Activated naive CD4-positive, alpha-beta T cell treated with anti-CD3 and anti-CD28 coated beads, Interleukin-2, amount 50 U/mL, for 72 hours (primary cell): ENCODE measurements at places on chromosomes 1 and 21.

GRCh38 chr1:24990779-24991641 lies 60.9 kb upstream of the RUNX3 start:
- DNase-seq, result no peak

- DNase-seq, result no peak
Observed at GRCh38 chr1:85460555-85461088, 4.3 kb downstream of the DDAH1 start.

DNA sequence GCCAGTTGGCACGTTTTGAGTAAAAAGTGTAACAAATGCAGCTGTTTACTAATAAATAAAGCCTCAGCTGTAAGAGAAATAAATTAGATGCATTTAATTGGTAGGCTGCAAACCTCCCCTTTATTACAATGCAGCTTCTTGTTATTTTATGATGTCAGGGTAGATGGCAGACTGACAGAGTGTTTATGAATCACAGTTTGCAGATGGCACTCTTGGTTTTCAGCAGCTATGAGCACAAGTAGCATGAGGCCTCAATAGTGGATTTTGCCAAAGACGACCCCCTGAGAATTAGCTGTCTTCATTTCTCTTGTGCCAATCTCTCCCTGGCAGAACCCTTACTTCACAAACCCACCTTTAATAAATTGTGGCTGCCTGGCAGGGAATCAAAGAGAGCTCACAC lies 161.2 kb upstream of the C1orf87 start:
- DNase-seq, result no peak

GRCh38 chr1:116544588-116545358 lies 26.1 kb downstream of the CD58 start:
- no peak for DNase-seq

GRCh38 chr1:162233066-162233465 lies 143.6 kb downstream of the SPATA46 start:
- DNase-seq, result no peak

DNA sequence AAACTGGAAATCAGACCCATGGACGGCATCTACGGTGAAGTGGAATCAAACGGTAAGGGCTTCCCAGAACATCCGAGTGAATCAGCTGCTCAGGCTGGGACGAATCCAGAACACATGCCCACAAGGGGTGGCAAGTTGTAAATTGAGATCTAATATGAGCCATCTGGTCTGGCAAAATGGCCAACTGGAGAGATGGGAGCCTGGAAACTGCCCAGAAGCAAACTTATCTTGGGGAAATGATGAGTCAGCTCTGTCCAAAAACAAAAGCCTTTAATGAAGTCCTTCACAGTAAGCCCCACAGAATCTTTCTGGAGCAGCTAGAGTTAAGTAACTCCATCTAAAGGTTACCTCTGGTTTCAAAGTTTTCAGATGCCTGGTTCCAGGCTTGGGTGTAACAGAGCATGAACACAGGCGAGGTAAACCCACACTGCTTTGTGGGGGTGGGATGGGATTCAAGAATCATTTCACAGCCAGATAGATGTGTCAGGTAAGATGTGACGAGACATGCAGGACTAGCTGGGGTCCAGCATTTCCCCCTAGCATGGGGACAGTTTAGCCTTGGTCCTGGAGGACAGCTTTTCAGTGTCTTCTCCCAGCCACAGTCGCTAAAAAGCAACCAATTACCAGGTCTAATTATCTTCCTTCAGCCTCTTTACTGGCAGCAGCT lies 10.5 kb upstream of the SRP9 start:
- DNase-seq, result no peak

DNA sequence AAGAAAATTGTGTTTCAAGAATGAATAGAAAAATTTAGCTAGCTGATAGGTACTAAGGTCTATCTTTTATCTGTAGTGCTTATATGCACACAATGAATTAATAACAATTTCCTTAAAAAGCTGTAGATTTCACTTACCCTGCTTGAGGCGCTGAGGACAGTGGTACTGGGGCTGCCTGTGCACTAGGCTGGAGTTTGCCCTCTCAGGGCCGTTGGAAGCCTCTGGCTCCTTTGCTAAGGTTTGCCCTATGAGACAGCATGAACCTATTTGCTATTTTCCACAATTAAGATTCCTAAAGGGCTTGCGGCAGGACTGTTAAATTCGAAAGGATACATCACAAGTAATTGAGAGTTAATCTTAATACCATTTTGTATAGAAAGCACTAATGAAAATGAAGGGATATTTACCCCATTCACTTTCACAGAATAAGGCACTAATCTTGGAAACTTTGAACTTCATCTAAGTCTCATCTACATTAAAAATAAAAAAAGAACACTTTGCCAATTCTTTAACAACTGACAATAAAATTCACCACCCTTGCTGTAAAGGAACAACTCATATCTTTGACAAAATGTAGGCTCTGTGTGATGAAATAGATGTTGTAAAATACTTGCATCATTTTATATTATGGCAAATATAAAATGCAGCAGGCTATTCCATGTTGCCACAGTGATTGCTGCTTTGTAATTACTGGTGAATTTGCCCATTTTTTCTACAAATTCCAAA lies 293.0 kb downstream of the NTNG1 start:
- no peak for DNase-seq

DNA sequence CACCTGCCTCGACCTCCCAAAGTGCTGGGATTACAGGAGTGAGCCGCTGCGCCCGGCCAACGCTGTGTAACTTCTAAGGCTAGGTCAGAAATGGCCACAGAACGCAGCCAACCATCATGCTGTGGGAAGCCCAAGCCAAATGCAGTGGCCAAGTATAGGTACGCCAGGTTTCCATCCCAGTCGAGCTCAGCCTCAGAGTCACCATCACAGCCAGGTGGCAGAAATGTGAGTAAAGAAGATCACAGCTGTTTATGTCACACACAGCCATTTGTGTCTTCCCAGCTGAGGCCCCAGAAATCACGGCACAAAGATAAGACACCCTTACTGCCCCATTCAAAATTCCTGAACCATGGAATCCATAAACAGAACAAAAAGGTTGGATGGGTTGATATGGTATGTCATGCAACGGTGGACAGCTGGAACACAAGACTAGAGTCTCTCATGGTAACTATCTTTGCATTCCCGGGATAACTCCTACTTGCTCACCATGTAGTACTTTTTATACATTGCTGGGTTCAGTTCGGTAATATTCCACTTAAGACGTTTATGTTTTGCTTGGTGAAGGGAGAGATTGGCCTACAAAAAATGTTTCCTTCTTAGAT lies 84.3 kb downstream of the SLC45A1 start:
- no peak for DNase-seq
